ENCODE measurements at places on chromosomes 7 and 10.

DNA sequence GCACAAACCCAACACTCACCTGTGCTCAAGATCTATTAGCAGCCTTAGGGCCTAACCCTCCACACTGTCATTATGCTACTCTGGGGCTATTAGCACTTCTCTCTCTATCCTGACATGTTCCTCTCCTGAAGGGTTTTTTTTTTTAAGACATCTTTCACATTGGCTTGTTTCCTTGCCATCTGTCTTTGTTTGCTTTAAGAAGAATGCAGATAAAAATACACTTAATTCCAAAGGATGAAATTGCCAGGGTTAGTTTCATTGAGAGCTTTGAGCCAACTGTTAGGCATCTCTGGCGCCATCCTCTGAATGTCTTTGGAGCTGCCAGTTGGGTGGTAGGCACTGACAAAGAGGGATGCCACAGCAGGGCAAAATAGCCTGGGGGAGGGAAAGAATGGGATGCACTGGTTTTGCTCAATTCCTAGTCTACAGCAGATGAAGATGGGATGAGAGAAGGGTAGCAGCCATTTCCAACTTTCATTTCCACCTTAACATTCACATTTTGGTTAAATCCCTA is 399.2 kb downstream of the SORCS1 start:
- no peak for DNase-seq

- no peak for DNase-seq
Measured at GRCh38 chr7:133108023-133108422, 26.1 kb upstream of the CHCHD3 start.

- no peak for DNase-seq
Measured at GRCh38 chr10:110273474-110273873, 31.2 kb downstream of the SMNDC1 start.

DNA sequence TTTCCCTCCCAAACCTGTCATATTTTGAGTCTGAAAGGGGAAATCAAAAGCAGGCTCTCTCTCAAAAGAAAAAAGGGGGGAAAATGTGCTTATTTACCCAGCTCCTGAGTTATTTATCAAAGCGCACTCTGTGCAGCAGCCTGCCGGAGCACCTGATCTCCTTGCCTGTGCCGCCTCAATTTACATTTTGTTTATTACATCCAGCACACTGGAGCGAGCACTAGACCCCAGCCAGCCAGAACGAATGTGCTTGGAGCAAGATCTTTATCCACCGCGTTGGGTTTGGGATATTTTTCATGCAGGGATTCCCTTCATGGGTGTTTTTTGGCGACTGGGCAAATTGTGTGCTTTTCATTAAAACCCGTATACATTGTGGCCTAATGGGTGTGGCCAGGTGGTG is 161.9 kb upstream of the INSYN2A start:
- no peak for DNase-seq

GRCh38 chr10:109317746-109318366 is 605.5 kb downstream of the XPNPEP1 start:
- no peak for DNase-seq

GRCh38 chr7:143493751-143494150 is 16.1 kb downstream of the TAS2R41 start:
- no peak for DNase-seq

DNA sequence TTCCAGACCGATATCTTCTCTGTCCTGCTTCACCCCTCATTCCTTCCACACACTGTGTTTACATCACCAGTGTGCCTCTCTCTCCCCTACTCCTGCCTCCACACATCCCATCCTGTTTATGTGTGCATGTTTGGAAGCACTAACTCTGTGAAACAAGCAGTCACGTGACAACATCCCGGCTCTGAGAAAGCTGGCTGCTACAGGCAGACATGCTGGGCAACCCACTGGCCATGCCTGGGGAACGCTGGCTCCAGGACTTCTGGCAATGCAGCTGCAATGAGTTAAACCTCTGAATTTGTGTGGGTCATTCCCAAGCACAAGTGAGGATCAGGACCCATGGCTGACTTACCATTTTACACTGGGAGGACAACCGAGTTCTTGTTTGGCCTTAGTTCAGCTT is 74.0 kb downstream of the WNT2 start:
- no peak for DNase-seq

DNA sequence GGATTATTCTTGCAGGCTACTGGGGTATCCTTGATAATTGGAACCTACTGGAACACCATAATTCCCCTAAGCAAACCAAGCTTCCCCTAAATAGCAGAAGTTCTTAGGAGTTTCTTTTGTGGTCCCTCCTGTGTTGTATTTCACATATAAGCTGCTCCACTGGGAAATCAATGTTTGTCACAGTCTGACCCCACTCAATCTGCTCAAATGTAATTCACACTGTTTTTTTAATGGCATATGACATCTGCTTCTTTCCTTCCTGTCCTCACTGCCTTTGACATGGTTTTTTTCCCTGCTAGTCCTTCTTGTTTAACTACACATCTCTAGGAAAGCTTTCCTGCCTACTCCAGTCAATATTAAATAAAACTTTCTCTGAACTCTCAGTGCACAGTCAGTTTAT is 1.8 kb upstream of the PTPRZ1 start:
- DNase-seq: no peak

DNA sequence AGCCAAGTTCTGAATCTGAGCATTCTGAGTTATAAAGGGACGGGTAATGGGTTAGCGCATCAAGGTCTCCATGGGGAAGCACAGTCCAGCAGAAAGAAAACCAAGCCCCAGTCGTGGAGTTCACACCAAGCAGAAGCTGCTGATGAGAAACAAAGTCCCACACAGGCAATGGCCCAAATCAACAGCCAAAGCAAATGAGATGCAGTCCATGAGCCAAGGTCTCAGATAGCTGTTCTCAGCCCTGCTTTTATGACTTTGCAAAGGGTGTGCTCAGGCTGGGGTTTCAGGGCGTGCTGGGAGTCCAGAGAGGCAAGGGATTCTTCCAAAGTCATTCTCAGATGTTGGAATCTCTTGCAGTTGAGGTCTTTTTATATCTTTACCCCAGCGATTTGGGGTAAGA is 32.0 kb downstream of the THNSL1 start:
- DNase-seq: no peak

DNA sequence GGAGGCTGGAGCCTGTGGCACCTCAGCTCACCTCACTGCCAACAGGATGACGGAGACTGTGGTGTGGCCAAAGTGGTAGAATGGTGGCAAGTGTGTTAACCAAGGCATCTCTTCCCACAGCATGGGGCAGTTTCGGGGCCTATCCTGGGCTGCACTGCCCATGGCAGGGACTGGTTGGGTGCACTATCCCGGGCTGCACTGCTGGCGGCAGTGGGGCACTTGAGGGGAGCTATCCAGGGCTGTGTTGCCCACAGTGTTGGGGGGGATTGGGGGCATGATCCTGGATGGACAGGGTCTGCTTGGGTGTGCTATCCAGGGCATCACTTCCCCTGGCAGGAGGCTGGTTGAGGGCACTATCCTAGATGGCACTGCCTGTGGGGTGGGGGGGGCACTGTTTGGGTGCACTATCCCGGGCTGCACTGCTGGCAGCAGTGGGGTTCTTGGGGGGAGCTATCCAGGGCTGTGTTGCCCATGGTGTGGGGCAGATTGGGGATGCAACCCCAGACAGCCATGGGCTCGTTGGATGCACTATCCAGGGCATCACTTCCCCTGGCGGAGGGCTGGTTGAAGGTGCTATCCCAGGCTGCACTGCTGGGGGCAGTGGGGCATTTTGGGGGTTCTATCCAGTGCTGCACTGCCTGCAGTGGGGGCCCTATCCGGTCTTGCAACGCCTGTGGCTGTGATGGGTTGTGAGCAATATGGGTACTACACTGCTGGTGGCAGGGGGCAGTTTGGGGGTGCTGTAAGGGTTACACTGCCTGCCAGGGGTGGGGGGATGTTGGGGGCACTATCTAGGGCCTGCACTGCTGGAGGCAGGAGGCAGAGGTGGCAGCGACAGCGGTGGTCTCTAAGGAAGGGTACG is 129.7 kb downstream of the ZNF248 start:
- no peak for DNase-seq

- DNase-seq: no peak
Measured at GRCh38 chr10:103751667-103752290, 103.6 kb downstream of the SH3PXD2A start.

GRCh38 chr7:70612811-70613210 is 519.1 kb upstream of the GALNT17 start:
- no peak for DNase-seq

DNA sequence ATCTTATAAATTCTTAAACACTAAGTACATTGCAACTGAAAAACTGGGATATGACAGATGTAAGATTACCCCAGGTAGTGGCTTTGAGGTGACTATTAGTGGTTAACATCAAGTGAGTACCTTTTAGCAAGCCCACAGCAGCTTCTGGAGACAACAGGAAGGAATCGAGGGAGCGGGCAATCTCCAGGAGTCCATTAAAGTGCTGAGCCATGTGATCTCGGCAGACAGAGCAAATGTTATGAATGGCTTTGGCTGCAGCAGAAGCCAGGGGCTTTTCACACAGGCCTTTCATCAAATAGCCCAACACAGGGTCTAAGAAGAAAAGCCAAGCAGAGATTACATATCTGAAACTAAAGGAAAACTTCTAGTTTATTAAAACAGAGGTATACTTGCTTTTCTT is 48.9 kb downstream of the IRF5 start:
- DNase-seq: no peak

DNA sequence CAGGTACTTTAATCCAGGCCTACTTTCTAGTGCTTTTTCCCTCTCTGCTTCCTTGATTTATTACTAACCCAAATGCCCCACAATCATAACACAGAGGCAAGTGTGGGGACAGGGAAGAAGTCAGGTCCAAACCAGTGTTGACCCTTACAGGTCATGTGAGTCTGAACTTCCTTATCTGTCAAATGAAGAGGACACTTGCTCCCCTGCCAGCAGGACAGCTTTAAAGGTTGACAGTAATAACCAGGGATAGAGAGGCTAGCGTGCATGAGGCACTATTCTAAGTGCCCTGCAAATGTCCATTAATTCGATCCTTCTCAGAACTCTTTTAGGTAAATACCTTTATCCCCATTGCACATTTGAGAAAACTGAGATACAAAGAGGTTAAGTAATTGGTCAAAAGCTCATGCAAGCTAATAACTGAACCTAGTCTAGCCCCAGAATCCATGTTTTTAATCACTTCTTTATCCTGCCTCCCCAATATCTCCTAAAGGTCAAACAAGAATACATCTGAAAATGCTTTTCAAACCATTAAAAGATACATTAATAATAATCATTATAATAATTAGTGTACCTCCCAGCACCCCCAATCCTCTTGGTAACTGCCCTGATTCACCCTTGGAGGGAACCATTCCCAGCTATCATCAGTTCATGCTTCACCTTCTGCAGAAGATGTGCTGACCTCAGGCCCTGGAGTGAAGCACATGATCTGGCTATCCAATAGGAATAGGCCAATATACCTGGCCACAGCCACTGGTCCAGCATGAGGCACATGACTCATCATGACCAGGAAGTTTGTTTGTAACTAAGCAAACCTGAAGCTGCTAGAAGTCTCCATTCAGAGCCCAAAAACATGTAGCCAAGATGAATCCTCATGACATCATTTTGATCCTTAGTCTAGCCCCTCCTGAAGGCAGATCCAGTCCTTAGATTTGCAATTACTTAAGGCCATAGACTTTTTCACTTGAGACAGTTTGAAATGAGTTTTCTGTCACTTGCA is 40.7 kb downstream of the SGMS1 start:
- no peak for DNase-seq

DNA sequence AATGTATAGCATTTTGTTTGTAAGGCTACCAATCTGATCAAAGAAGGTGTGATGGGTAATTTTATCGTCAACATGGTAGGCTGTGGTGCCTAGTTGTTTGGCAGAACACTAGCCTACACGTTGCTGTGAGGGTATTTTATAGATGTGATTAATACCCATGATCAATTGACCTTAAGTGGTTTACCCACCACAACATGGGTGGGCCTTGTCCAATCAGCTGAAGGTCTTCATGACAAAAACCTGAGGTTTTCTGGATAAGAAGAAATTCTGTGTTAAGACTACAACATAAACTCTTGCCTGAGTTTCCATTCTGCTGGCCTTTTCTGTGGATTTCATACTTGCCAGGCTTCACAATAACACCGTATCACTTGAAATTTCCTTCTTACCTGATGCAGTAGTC is 131.8 kb upstream of the PPP1R3A start:
- no peak for DNase-seq

DNA sequence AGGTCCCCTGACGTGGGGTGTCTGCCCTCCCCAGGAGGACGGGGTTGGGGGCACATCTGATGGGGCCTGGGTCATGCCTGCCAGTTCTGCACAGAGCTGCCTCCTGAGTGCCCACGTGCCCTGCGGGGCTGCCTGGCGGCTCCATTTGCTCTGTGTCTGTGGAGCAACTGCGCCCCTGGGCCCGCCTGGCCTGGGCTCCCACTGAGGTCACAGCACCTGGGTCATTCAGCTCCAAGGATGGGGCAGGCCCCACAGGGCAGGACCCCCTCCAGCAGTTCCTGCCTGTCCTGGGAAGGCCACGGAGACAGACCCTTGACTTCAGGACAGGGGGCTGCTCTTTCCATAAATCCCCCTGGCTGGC is 590.6 kb downstream of the PTPRN2 start:
- DNase-seq: no peak

DNA sequence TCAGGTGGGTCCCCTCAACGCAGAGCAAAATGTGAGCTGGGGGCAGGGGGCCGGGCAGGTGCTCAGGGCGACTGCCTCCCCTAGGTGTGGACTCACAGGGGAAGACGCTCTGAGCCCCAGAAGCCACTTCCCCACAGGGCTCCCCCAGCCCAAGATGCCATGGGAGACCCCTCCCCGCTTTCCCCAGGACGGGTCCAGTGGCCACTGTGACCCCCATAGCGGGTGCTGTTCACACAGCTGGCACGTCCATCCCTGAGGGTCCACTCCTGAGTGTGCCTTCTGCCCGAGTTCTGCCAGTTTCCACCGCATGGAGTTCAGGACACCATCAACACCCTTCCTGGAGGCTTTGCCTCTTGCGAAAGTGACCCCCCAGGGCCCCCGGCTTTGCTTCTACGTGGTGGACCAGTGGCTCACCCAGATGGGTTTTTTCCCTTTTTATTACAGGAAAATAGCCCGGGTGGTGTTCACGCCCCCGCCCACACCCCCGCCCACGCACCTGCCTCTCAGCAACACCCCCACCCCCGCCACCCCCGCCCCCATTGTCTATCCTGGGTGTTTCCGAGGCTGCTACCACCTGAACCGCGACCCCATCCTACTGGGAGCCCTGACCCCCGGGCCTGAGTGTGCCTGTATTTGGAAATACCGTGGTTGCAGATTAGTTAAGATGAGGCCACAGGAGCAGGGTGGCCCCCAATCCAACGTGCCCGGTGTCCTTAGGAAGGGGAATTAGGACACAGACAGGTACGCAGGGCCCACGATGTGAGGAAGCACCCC is 32.0 kb downstream of the ADAP1 start:
- no peak for DNase-seq

All from NCI-H1092 (cell line).